ENCODE measurements at places on chromosomes 12 and 14. TPM values are rescaled to one million over a fixed set of nuclear protein-coding genes. Genes with fewer than 3 reads are reported as not detected.

GRCh38 chr14:101578489-101578888, 17.2 kb downstream of the DIO3 start:
- DNase-seq: no peak
- H3K4me3 ChIP-seq: no peak overlapping the region
- H3K4me1 ChIP-seq: no peaks in the 10 kb centered on the region
- H3K27ac ChIP-seq: no peak overlapping the region

- no peaks in the 10 kb centered on the region for H3K27me3 ChIP-seq
- H3K4me1 ChIP-seq: peaks cover 6% of the 10 kb centered on the region
- H3K4me3 ChIP-seq: no peak overlapping the region
- DNase-seq: no peak
Observed at GRCh38 chr12:2295941-2296461, 243.2 kb downstream of the CACNA1C start.

The BICD1 gene
- 34.9 TPM for total RNA-seq

The TRHDE gene
- total RNA-seq: 0.98 TPM

Measured in tibial nerve (tissue), 4 donors.